ENCODE measurements at places on chromosomes 3 and 15.

GRCh38 chr3:76627236-76627635, 412.7 kb upstream of the ROBO2 start:
- ATAC-seq, result no peak

DNA sequence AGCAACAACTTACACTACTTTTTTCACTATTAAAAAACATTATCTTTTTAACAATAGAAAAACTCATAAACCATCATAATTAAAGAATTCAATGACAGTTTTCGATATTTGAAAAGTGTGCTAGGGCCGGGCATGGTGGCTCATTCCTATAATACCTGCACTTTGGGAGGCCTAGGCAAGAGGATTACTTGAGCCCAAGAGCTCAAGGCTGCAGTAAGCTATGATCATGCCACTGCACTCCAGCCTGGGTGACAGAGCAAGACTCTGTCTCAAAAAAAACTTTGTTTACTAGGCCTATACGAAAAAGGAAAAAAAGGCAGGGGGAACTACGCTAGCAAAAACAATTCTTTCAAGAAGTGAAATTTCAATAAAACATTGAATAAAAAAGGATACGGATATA, 28.1 kb downstream of the AVEN start:
- ATAC-seq, result no peak

DNA sequence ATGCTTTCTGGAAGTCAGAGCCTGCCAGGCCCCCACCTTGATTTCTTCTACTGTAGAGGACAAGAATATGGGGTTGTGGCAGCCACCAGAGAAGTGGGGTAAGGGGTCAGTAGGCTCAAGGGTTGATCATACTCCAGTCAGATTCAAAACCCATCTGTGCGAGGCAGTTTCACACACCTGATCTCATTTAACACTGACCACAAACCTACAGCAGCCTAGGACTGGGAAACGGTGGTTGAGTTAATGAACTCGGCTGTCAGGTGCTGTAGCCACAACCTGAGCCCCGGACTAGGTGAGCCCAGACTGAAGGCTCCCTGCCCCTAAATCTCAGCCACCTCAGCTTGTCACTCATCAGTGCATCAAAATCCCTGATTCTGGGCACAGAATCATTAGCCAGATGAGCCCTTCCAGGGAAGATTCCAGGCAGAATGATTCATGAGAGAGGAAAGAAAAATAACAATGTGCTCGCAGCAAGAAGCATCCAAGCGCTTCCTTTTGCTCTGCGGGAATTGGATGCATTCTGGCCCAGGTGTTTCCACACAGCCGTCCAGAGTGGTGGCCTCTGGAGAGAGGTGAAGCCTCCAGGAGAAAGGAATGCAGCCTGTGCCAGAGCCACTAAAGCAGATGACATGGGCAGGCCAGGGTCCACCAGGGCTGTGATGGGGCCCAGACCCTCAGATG, 102.1 kb downstream of the SRGAP3 start:
- ATAC-seq, result peak; percentile 31

- ATAC-seq, result peak; percentile 22
Observed at GRCh38 chr15:67520321-67521028, 456 bp upstream of the C15orf61 start.

- ATAC-seq, result no peak
Observed at GRCh38 chr3:187150186-187150585, 10.9 kb upstream of the RPL39L start.

DNA sequence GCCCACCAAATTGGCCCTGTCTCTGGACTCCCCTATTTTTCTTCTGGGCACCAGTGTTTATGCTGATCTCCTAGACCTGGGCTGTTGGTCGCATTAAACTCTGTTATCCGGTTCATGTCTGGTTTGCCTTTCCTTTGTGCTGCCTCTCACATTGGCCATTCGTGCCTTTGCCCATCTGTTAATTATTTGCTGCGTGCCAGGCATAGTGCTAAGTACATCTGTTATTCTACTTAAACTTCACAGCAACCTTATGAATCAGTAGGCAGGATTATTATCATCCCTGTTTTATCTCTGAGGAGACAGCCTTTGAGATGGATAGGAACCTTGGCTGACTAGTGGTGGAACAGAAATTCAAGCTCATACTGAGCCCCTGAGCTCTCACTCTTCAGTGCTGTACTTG, 76.0 kb downstream of the THSD4 start:
- no peak for ATAC-seq

- no peak for ATAC-seq
Observed at GRCh38 chr15:63382966-63383710, 1.5 kb upstream of the CA12 start.

DNA sequence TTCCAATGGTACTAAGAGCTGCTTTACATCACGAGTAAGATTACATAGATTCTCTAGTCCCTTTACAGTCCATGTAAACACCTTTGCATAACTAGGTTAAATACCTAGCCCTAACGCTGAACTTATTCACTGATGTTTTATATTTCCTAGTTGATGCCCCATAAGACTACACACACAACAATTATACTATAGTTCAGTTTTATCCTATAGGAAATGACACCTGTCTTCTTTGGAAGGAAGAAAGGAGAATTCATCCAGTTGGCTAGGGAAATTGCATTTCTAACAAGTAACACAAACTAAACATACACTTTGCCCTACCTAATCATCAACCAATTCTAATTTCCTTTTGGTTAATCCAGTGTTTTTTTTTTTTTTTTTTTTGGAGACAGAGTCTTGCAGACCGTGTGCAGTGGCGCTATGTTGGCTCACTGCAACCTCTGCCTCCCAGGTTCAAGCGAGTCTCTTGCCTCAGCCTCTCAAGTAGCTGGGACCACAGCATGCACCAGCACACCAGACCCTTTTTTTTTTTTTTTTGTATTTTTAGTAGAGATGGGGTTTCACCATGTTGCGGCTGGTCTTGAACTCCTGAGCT, 13.9 kb downstream of the PDE12 start:
- no peak for ATAC-seq

GRCh38 chr3:32575451-32576113, 4.9 kb upstream of the DYNC1LI1 start:
- ATAC-seq, result no peak

Data from gastroesophageal sphincter (tissue), 4 donors.